ENCODE measurements at places on chromosomes 6 and 20.

GRCh38 chr6:138194287-138194686 lies 24.0 kb downstream of the PBOV1 start:
- DNase-seq, result no peak

DNA sequence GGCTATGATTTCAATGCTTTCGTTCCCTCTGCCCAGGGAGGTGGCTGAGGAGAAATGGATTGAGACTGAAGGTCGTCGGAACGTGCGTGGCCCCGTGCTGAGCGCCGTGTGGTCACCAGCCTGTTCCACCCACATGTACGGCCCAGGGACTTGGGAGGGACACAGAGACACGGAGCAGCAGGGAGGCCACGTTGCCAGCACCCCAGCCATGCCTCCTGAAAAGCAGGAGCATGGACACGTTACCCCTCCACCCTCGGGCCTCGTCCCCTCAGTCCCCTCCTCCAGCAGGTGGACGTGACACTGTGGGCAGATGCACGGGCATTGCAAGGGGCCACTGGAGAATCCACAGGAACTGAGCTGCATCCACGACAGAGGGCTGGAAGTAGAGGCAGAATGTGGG lies 133.1 kb upstream of the CST7 start:
- DNase-seq, result no peak

GRCh38 chr6:109653264-109653663 lies 37.7 kb downstream of the AK9 start:
- DNase-seq, result no peak

DNA sequence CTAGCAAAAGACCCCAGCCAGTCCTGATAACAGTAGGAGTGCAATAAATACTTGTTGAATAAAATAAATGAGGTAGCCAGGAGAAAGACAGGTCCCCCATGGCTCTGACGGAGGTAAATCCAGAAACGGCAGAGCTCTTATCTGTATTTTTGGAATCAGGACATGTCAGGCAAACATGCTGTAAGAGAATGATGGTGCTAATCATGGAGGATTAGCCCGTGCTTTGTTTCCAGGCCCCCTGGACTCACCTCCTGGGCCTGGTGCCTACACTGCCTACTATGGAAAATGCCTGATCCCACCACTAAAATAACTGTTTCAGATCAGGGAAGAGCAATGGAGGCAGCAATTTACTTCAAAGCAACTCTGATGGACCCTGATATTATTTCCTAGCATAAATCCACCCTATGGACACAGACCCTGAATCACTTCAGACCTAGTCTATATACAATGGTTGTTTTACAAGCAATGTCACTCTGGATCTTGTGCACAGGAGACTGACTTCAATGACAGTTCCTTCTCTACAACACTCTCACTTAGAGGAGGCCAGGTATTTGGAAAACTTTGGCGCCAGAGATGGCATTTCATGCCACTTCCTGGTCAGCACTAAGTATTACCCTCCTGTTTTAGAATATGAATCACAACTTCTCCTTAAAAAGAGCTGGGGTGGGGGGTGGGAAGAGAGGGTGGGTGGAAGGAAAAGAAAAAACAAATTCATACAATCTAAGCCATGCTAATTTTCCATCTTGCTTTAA lies 6.4 kb downstream of the MRPL14 start:
- DNase-seq, result no peak

DNA sequence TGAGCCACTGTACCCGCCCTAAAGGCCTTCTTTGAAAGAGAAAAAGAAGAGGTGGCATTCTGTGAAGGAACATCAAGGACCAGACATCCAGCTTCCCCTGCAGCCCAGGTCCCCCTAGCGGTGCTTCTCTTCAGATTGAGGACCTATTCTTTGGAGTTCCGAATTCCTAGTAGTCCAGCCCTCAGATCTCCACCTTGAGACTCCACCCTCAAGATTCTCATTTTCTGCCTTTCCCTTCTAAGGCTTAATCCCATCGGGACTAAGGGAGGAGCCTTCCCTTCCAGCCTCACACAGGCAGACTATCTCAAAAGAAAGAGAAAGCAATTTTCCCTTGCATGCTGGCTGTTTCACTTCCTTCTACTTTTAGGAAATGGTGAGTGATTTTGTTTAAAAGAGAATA lies 32.5 kb downstream of the MUC22 start:
- no peak for DNase-seq

GRCh38 chr6:127083963-127084310 lies 34.5 kb upstream of the RSPO3 start:
- DNase-seq, result no peak

- no peak for DNase-seq
Measured at GRCh38 chr6:24126586-24127192, 674 bp downstream of the NRSN1 start.

DNA sequence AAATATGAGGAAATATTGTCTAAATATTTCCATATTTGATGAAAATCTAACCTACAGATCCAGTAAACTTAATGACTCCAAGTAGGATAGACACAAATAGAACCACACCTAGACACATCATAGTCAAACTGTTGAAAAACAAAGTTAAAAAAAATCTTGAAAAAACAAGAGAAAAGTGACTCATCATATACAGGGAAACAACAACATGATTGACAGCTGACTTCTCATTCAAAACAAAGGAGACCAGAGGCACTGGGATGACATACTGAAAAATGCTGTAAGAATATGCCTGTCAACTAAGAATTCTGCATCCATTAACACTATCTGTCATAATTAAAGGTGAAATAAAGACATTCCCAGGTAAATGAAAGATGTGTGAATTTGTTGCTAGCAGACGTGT lies 38.8 kb downstream of the BMP2 start:
- DNase-seq, result no peak

DNA sequence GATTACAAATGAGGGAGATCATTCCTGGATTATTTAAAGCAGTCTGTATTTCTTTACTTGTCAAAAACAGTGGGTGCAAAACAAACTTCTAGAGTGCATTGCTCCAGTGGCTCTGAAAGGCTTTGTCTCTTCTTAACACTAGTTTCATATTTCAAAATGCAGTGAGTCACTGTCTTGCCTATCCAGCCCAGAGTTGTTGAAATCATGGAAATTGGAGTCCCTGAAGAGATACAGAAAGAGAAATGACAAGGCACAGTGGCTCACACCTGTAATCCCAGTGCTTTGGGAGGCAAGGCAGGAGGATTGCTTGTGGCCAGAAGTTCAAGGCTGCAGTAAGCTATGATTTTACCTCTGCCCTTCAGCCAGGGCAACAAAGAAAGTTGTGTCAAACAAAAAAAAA lies 11.3 kb downstream of the SLC2A12 start:
- DNase-seq, result no peak

GRCh38 chr6:130655586-130655985 lies 171.6 kb upstream of the SMLR1 start:
- DNase-seq, result no peak

- no peak for DNase-seq
Measured at GRCh38 chr6:29627755-29628418, 5.1 kb downstream of the GABBR1 start.

DNA sequence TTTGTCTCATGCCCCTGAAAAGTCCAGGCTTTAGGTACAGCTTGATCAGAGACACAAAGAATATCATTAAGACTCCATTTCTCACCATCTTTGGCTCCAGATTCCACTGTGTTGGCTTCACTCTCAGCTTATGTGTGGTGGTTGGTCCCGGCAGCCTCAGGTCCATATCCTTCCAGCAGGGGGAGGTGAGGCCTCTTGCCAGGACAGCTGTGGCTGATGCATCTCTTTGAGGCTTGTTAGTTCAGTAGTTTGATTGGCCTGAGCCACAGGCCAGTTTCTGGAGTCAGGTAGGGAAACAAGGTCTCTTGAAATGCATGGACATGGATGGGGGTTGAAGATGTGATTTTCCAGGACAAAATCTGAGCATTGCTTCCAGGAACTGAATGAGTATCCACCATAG lies 62.4 kb downstream of the JAG1 start:
- DNase-seq, result no peak

- no peak for DNase-seq
Measured at GRCh38 chr6:81694855-81695254, 57.6 kb downstream of the TENT5A start.

Data from activated CD8-positive, alpha-beta memory T cell treated with anti-CD3 and anti-CD28 coated beads for 1 hour (primary cell).